ENCODE measurements at places on chromosomes 5 and 9.

DNA sequence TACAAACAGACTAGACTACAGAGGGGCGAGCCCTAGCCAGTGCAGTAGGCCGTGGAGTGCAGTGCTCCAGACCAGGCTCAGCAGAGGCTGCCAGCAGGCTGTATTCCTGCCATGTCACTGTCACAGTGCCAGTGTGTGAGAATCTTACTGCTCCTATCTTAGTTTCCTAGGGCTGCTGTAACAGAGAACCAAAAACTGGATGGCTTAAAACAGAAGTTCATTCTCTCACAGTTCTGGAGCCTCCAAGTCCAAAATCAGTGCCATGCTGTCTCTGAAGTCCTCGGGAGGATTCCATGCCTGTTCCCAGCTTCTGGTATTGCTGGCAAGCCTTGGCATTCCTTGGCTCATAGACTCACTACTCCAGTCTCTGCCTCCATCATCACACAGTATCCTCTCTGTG is 75.0 kb upstream of the SAP30L start:
- DNase-seq = no peak

- no peak for DNase-seq
These were observed 29.4 kb upstream of the LIFR start for GRCh38 chr5:38585816-38586215.

DNA sequence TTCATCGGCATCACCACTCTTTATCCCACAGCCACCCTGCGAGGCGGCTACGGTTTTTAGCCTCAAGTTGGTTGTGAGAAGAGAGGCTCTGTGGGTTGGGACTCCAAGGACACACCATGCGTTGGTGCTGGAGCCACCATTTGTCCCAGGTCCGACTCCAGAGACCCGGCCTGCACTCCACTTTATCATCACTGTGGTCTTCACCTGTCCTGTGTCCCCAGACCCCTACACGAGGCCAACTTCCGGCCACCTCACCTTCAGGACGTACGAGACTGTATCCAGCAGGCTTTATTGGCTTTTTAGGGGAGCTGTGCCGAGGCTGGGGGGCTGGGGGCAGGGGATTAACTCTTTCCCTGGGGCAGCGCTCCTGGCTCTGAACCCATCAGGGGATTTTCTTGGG is 55.0 kb downstream of the GTF3C4 start:
- no peak for DNase-seq

DNA sequence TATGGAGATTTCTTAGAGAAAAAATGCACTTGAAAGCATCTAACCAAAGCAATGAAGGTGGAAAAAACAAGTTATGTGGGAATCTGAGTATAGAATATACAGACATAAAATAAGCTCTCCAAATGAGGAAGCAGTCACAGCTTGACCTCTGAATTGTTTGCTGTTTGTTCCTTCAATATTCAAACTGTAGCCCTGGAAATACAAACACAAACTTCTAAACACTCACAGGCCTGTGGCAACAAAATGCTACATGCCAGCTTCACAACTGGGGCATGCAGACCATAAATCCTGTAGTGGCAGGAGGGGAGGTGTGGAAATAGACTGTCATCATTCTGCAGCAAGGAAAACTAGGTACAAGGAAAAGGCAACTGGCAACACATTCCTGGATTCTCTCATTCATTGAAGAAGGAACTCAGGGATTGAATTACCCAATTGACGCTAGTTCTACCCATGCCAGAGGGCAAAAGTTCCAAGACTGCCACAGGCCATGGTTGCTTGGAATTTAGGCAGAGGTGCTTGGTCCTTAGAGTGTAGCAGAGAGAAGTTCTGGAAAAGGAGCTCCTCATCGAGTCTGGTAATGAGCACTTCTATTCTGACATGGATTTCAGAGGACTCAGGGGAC is 349.6 kb downstream of the PDE4D start:
- DNase-seq = no peak

GRCh38 chr9:112061152-112061740 is 113.9 kb downstream of the SUSD1 start:
- DNase-seq = no peak

DNA sequence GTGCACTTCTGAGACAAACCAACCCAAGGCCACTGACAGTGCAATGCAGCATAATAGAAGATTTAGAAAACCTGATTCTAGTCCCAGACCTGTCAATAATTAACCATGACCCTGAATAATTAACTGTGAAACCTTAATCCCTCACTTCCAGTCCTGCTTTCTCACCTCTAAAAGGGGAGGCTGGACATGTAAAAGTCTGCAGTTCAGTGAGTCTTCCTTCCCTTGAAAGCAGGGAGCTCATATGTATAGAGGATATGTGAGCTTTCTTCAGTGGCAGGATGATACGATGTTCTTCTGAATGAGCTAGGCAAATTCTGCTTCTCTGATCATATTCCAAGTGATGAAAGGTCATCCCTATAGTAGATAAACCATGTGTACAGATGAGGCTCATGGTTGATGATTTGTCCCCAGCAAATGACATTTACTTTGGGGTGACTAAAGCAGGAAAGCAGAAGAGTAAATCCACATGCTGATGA is 2.9 kb downstream of the KCNV2 start:
- no peak for DNase-seq

GRCh38 chr9:37839496-37840461 is 39.2 kb downstream of the DCAF10 start:
- no peak for DNase-seq

GRCh38 chr9:8888591-8888990 is 1089.0 kb upstream of the DMAC1 start:
- DNase-seq = no peak
